Placental pericyte (primary cell): ENCODE measurements at places on chromosomes 5 and 9. TPM values are rescaled to one million over a fixed set of nuclear protein-coding genes. Genes with fewer than 3 reads are reported as not detected.

The HCN1 gene
- total RNA-seq: under 0.01 TPM in 1 of 2 replicates, not detected in the other

The ST8SIA4 gene
- total RNA-seq: 3.0 and 15.3 TPM in 2 replicates

The SLIT3 gene
- 0.29 and 0.66 TPM in 2 replicates for total RNA-seq

The PRELID2 gene
- total RNA-seq: 10.5 and 13.7 TPM in 2 replicates

The SH3GLB2 gene
- 49.7 and 61.0 TPM in 2 replicates for total RNA-seq

The SPINK4 gene
- 1.3 and 1.8 TPM in 2 replicates for total RNA-seq

The GABRA1 gene
- not detected in 2 replicates for total RNA-seq

The CAMK4 gene
- 4.2 and 11.9 TPM in 2 replicates for total RNA-seq

The MARCHF3 gene
- 22.5 and 44.0 TPM in 2 replicates for total RNA-seq

The ADAMTSL1 gene
- 8.8 and 18.6 TPM in 2 replicates for total RNA-seq

The LRRC19 gene
- total RNA-seq: not detected in 2 replicates

The FAM153A gene
- not detected in 2 replicates for total RNA-seq

The LSM11 gene
- total RNA-seq: 2.0 and 7.4 TPM in 2 replicates

The FAM170A gene
- total RNA-seq: not detected in 2 replicates

The SLC34A3 gene
- not detected in 2 replicates for total RNA-seq

The FXN gene
- total RNA-seq: 2.8 and 5.0 TPM in 2 replicates

The MYOZ3 gene
- total RNA-seq: under 0.01 and 0.29 TPM in 2 replicates

The C5orf63 gene
- total RNA-seq: 3.5 and 3.6 TPM in 2 replicates

The LOX gene
- 92.5 and 218 TPM in 2 replicates for total RNA-seq

The PCDHB7 gene
- under 0.01 and 0.14 TPM in 2 replicates for total RNA-seq

The PCDHB14 gene
- 0.29 and 0.44 TPM in 2 replicates for total RNA-seq

The SLC6A18 gene
- total RNA-seq: not detected in 2 replicates

The TMEM174 gene
- not detected in 2 replicates for total RNA-seq

The PCDHGC5 gene
- total RNA-seq: 3.9 and 6.6 TPM in 2 replicates

The PPP2R2B gene
- 0.14 TPM in 1 of 2 replicates, not detected in the other for total RNA-seq

The INSL4 gene
- not detected in 2 replicates for total RNA-seq

The POMT1 gene
- 33.5 and 42.9 TPM in 2 replicates for total RNA-seq

The NIM1K gene
- 0.43 and 0.44 TPM in 2 replicates for total RNA-seq

The GADD45G gene
- 0.14 and 2.0 TPM in 2 replicates for total RNA-seq

The PTPRD gene
- 3.1 and 4.6 TPM in 2 replicates for total RNA-seq

The PCDHGB2 gene
- total RNA-seq: 2.2 and 3.1 TPM in 2 replicates

The IL6ST gene
- total RNA-seq: 666 and 1,184 TPM in 2 replicates

The PTPA gene
- total RNA-seq: 73.5 and 142 TPM in 2 replicates

The MFAP3 gene
- total RNA-seq: 51.6 and 84.0 TPM in 2 replicates

The WNT8A gene
- total RNA-seq: not detected in 2 replicates

The SLC4A9 gene
- total RNA-seq: not detected in 2 replicates

The CYSRT1 gene
- 0.14 and 0.66 TPM in 2 replicates for total RNA-seq

The OLFML2A gene
- 11.5 and 23.2 TPM in 2 replicates for total RNA-seq

The WWC1 gene
- 2.2 and 4.7 TPM in 2 replicates for total RNA-seq

The QRFP gene
- total RNA-seq: not detected in 2 replicates

The FBXW2 gene
- 28.9 and 31.5 TPM in 2 replicates for total RNA-seq

The BICD2 gene
- 30.2 and 60.3 TPM in 2 replicates for total RNA-seq

The ZNF782 gene
- 2.8 and 3.0 TPM in 2 replicates for total RNA-seq

The NXNL2 gene
- 0.22 and 1.3 TPM in 2 replicates for total RNA-seq

The FAM221B gene
- total RNA-seq: not detected in 2 replicates

The BRINP1 gene
- not detected in 2 replicates for total RNA-seq

The TYRP1 gene
- total RNA-seq: 1.4 and 13.8 TPM in 2 replicates
